ENCODE measurements at places on chromosomes 3 and 15.

DNA sequence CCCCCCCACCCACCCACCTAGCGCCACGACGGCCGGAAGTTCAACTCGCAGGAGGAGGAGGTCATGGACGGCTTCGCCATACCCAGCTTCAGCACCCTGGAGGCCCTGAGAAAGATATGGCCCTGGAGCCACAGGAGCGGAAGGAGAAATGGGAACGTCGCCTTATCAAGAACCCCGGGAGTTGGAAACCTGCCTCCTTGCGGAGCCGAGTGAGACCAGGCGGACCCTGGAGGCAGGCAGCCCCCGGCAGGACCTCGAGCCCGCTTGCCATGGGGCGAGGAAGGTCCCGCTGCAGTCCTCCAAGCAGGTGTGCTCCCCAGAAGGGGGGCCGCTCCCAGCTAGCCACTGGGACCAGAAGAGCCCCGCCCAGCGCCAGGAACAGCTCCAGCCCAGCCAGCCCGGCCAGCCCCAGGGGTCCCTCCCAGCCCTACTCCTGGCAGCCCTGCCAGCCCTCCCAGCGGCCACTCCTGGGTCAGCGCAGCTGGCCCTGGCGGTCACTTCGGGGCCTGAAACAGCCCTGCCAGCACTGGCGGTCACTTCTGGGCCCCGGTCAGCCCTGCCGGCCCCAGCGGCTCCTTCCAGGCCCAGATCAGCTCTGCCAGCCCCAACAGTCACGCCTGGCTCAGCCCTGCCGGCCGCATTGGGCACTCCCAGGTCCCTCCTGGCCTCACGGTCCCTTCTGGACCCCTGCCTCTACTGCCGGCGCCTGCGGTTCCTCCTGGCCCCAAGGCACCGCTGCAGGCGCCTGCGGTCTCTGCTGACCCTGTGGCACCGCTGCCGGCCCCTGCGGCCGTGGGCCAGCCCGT is 10.3 kb upstream of the ROPN1B start:
- no peak for DNase-seq

- DNase-seq: peak; percentile 34
Observed at GRCh38 chr3:58237941-58238681, 519 bp downstream of the ABHD6 start.

DNA sequence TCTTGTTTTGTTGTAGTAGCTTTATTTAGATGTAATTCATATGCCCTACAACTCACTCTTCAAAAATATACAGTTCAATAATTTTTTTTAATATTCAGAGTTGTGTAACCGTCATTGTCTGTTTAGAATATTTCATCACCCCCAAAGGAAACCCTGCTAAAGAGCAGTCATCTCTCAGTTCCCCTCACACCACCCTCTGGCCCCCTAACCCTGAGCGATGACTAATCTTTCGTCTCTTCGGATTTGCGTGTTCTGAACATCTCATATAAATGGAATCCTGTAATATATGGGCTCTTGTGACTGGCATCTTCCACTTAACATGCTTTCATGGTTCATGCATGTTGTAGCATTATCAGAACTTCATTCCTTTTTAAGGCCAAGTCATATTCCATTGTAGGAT is 183.8 kb downstream of the ATG7 start:
- no peak for DNase-seq

GRCh38 chr3:14523792-14524191 is 16.4 kb downstream of the GRIP2 start:
- DNase-seq: no peak

- no peak for DNase-seq
Observed at GRCh38 chr15:40830884-40831283, 2.4 kb upstream of the PPP1R14D start.
